ENCODE measurements at places on chromosomes 6 and 20.

DNA sequence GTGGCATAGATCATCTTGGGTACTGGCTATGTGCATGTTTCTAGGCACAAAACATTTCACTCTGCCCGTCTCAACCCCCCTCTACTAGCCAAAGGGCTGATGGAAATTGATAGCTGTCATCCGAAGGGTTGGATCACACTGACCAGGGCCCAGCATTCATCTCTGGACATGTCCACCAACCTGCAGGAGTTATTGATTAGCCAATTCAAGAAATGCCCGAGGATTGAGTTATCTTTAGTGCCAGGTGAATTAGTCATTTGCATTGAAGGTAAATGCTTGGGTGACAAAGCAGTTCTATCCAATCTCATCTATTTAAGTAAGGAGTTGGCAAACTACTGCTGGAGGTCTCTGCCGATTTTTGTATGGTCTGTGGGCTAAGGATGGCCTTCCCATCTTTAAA lies 80.1 kb downstream of the CD164 start:
- DNase-seq, result no peak

GRCh38 chr6:161445021-161445799 lies 171.3 kb upstream of the AGPAT4 start:
- no peak for DNase-seq

- DNase-seq, result no peak
Observed at GRCh38 chr6:85640821-85641220, 1.9 kb downstream of the SYNCRIP start.

DNA sequence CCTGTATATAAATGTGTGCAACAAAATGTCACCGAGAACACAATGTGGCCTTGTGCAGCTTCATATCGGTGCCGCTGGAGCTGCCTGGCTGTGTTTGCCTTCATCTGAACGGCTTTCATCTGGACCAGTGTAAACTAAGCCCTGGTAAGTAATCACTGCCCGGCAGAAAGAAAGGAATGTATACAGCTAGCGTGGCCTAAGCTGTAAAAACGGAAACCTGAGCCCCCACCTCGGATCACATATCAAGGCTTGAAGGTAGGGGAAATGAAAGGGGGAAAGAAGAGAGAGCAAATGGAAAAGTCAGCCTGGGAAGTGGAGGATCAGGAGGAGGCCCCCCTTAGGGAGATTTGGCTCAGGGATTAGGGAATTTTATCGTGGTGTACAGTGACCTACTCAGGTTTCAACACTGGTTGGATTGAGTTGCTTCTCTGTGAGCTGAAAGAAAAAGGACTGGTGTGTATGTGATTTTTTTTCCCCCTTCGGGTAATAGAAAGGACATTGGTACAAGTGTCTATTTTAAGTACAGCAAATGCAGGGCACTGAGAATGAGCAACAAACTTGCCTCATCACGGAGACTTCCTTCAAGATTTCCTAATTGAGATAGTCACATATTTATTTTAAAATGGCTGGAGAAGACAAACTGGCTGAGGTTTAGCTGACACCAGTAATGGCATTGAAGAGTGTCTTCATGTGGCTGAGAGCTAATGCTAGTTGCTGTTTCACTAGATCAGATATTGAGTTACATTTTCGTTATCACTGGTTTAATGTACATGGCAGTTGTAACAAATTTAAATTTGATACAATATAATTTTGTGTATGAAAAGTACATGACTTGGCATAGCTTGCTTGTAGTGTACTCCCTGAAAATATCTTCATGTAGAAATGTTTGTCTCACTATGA lies 3.5 kb downstream of the SOBP start:
- no peak for DNase-seq

DNA sequence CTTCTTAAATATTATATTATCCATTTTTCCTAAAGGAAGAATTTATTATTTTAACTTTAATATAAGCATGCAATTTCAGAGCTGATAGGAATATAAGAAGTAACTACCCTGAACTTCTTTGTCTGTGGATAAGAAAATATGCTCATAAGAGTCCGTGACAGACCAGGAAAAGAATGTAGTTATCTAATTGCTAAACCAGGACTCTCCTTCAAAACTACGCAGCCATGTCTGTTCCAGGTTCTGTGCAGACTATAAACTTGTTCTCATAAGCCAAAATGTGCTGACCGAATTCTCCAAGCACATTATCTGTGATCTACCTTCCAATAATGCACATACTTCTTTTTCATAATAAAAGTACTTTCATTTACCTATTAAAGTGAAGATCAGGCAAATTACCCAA lies 116.5 kb downstream of the TRDN start:
- no peak for DNase-seq

DNA sequence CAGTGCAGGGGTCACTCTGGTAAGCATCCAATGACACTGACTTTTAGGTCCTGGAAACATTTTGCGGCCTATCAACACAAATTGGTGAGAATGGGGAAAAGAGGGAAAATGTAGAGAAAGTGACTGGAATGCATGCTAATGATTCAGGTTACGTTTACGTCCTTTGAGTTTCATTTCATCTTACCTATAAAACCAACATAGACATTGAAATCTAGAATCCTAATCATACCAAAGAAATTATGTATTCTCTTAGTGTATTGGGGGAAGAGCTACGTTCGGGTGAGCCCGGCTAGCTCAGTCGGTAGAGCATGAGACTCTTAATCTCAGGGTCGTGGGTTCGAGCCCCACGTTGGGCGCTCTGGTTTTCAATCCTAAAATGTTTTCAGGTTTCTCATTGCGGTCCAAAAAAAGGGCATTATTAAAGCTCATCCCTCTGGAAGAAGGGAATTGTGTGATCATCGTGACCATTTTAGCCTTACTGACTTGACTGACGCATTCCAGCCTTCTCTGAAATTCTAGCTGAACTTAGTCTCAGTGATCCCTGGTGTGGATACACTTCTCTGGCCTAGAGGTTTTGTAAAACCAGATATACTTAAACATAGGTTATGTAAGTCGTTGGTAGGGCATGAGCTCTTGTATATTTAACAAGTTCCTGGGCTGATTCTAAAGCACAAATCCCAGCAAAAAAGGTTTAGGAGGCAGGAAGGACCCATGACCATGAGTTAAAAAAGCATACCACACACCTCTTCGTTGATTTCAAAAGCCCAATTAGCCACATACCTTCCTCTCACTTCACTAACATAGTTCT lies 18.3 kb downstream of the HMGN4 start:
- DNase-seq, result no peak

DNA sequence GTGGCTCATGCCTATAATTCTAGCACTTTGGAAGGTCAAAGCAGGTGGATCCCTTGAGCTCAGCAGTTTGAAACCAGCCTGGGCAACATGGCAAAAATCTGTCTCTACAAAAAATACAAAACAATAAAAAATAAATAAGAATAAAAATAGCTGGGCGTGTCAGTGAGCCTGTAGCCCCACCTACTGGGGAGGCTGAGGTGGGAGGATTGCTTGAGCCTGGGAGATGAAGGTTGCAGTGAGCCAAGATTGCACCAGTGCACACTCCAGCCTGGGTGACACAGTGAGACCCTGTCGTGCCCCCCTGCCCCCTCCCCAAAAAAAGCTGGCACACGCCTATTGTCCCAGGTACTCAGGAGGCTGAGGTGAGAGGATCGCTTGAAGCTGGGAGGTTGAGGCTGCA lies 35.1 kb upstream of the SRPK1 start:
- DNase-seq, result no peak

DNA sequence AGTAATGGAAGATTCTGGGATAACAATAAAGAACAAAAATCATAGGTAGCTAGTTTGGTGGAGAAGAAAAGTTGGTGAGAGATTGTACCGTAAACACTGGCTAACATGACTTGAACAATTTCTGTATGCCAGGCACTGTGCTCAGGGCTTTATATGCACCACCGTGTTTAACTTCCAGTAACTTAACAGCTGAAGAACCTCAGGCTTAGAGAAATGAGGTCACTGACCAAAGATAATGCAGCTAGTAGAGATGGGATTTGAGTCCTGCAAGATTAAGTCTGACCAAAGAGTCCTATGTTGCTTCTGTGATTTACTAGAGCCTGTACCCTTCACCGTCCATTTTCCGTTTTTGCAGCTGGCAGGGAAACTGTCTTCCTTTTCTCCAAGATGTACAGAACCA lies 2.7 kb downstream of the CSTF1 start:
- no peak for DNase-seq

- DNase-seq, result no peak
Observed at GRCh38 chr6:20433929-20434328, 32.2 kb downstream of the E2F3 start.

GRCh38 chr6:25477006-25477590 lies 174.9 kb upstream of the SCGN start:
- DNase-seq, result no peak

DNA sequence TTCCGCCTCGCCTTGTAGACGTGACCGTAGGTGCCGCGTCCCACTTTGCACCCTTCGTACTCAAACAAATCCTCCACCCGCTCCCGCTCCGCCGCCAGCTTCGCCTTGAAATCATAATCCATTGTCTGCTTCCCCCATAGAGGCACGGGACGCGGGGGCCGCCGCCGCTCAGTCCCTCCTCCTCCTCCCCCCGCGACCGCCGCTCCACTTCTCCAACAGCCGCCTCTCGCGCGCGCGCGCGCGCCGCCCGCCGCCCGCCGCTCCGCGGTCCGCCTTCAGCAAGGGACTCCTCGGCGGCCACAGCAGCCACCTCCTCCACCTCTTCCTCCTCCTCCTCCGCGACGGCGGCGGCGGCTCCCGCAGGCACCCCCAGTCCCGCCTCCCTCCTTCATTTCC lies 256 bp downstream of the CDK19 start:
- no peak for DNase-seq

GRCh38 chr6:45613656-45614055 lies 235.9 kb upstream of the SUPT3H start:
- no peak for DNase-seq

GRCh38 chr6:52221302-52221701 lies 23.0 kb downstream of the IL17F start:
- DNase-seq, result no peak

DNA sequence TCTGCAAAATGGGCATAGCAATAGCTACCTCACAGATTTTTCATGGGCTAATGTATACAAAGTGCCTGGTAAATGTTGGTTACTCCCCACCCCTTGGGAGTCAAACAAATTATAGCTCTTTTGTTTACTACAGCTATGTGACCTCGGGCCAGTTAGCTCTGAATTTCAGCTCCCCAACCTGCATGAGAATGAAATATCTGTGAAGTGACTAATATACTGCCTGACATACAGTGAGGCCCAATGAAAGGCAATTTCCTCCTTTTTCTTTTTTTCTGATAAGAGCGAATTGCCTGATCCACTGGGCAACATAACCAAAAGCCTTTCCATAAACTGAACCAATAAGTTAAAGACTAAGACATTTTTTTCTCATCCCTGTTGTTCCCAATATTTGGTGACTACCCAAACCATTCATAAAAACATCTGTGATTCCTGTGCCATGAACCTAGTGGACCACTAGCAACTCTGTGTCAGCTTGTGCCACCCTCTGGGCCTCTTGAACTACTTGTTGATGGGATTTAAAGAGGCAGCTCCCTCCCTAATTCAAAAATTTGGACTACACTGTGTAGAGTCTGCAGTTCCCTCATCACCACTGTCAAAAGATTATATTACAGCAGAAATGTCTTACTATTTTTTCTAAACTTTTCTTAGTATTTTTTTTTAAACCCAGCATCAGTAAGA lies 91.9 kb upstream of the TMEM30A start:
- no peak for DNase-seq

DNA sequence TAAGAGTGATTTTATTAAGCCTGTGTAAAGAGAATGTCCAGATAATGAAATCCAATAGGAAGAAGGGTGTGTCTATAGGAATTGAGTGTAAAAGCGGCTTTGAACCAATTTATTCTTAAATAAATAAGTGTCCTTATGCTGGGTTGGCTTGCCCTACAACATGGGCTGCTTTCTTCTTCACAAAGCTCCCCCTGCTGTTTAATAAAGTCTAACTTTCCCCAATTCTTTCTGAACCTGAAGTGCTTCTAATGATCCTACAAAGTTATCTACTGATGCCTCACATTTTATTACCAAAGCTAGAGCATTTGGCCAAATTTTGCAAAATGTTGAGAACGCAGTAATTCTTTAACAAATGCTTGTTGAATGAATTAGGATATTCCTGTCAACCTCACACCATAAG lies 36.3 kb upstream of the SIRT5 start:
- no peak for DNase-seq

DNA sequence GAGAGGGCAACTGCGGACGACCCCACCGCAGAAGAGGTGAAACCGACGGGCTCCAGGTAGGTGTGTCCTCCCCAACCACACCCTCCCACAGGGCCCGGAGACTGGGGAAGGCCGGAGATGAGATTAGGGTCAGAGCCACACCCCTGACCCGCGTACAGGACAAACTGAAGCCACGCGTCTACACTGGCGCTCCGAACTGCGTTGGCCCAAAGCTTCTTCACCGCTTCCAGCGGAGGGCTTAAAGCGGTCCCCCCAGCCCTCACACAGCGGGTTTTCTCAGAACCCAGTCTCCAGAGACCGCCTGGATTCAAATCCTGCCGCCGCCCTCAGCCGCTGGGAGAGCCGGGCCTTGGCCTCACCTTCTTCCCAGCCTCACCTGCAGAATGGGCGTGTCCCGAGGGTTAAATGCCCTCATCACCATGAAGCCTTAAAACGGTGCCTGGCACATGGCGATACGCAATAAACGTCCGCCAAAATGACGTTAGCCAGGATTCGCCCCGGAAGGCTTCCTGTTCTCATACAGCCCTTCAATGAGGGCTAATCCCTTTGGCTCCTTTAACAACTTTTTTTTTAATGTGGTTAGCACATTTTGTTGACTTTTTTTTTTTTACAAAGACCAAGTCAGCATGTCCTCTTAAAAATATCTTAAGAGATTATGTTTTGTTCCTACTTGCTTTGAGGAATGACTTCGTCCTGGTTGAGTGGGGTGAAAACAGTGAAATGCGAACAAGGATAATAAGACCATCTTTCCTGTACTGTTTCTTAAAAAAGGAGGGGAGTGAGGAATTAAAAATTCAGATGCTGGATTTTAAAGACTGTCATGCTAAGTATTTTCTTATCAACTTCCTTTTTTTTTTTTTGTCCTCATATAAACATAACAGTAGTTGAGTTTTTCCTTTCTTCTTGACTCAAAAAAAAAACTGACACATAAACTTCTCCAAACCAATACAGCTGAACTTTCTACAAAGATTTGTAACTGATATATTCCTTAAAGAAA lies 15.1 kb upstream of the ZNF217 start:
- no peak for DNase-seq

DNA sequence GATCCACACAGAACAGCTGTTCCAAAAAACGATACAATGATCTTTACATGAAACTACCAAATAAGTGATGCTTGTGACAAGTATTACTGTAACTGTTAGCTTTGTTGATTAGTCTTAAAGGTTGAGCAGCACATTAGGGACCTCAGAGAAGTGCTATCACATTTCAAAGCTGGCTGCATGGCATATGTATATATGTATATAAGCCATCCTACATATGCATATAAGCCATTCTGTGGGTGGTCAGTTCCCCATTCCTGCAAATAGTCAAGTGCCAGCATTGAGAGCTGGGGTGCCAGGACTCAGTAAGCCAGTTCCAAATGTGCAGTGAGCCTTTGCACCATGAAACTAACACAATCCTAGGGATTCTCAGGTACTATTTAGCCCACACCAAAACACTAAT lies 296.3 kb downstream of the FOXC1 start:
- no peak for DNase-seq

- no peak for DNase-seq
Observed at GRCh38 chr6:2230659-2231277, 14.6 kb downstream of the GMDS start.

GRCh38 chr6:150273457-150274309 lies 95.1 kb upstream of the IYD start:
- DNase-seq, result no peak

Measured in activated CD4-positive, CD25-positive, alpha-beta regulatory T cell treated with anti-CD3 and anti-CD28 coated beads, Interleukin-2, amount 50 U/mL, for 16 hours (primary cell).